ENCODE measurements at places on chromosomes 13 and 19.

DNA sequence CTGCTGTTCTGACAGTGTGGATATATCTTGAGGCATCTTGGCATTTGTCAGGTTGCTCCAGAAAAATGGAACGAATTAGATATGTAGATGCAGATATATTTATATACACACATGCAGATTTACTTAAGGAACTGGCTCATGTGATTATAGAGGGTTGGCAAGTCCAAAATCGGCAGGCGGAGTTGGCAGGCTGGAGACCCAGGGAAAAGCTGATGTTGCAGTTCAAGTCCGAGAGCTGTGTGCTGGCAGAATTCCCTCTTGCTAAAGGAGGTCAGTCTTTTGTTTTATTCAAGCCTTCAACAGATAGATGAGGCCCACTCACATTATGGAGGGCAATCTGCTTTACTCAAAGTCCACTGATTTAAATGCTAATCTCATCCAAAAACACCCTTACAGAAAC, 24.4 kb upstream of the CSNK1A1L start:
- DNase-seq = no peak

- DNase-seq = peak; percentile 57
These were observed 51.1 kb downstream of the LMO7 start for GRCh38 chr13:75687150-75687763.

DNA sequence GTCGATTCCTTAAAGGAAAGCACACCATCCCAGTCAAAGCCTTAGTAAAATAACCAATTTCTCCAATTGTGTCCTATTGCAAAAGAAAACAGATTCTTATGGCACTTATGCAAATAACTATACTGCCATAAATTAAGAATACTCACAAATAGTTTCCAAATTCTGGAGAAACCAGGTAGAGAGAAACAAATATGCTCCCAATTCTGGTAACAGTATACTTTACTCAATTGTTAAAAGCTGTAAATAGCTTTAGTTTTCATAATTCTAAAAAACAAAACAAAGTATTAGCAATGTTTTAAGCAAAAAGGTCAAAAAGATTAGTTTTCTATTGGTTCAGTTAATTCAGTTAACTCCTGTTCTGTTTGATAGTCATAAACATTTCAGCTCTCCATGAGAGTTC, 18.2 kb upstream of the UBAC2 start:
- DNase-seq = no peak

DNA sequence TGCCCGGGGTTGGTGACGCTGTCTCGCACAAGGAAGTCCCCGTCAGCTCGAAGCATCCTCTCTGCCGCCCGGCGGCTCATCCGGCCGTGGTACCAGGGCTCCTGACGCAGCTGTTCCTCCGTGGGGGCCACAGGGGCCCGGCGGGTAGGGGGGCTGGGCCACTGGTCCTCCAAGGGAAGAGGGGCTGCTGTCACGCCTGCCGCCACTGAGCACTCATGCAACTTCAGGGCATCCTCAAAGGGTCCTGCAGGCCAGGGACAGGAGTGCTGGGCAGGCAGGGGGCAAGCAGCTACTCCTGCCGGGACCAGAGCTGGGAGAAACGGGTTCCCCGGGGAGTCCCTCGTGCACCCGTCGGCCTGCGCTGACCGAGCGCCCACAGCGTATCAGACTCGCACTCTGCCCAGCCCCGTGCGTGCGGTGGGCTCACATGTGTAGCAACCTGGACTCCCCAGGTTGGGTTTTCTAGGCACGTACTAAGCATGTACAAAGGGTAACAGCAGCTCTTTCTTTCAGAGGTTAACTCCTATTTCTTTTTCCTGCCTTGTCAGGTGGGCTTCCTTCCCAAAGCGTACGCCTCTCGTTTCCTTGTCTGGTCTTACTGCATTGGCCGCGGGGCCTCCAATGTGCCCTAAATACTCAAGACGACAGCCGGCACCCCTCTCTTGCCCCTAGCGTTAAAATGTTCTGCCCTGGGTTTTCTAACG, 13.4 kb upstream of the C2CD4C start:
- DNase-seq = no peak

GRCh38 chr13:110443622-110444225, 117.8 kb downstream of the RAB20 start:
- DNase-seq = peak; percentile 10

GRCh38 chr13:97953376-97953970, at the start of gene IPO5:
TSS of gene IPO5 (plus strand) at chr13:97953675. CDS start at chr13:97976697, 23,022 bp downstream.
- DNase-seq = no peak

- no peak for DNase-seq
These were observed 33.3 kb downstream of the GARRE1 start for GRCh38 chr19:34287662-34288140.

DNA sequence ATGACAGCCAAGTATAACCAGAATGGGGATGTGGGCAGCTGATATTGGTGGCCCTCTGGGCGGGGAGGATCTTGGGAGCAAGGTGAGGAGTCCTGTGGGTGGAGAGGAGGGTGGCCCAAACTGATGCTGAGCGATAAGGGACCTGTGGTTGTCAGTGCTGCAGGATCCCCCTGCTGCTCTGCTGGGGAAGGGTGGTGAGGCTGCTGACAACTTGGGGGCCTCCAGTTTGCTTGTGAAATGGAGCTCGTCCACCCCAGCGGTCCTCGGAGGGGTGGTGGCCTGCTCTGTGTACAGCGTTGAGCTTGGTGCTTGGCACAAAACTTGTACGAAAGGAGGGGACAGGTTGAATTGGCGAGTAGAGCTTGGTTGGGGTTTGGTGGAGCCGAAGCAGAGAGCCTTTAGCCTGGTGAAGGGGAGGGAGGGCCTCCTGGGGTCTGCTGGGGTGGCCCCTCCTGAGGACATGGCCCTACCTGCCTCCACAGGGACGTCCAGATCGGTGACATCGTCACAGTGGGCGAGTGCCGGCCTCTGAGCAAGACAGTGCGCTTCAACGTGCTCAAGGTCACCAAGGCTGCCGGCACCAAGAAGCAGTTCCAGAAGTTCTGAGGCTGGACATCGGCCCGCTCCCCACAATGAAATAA, 2.9 kb downstream of the RPS11 start:
- DNase-seq = no peak

GRCh38 chr13:81987159-81987558, 1646.2 kb upstream of the SPRY2 start:
- no peak for DNase-seq

DNA sequence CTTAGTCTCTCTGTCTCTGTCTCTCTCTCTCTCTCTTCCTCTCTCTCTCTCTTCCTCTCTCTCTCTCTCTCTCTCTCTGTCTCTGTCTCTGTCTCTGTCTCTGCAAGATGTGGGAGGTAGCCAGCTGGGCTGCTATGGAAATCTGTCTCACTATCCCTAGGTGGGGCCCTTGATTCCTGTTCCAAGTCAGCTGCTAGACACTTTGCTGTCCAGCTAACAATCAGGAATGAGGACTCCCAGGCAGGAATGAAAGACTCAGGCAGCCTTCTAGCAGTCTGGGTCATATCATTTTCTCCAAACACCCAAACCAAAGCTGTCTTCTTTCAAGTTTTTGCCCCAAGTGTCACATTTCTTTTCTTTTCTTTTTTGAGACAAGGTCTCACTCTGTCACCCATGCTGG, 23.2 kb downstream of the CATSPERD start:
- DNase-seq = no peak

GRCh38 chr19:17282488-17283125, 906 bp downstream of the ANKLE1 start:
- peak; percentile 84 for DNase-seq

- DNase-seq = no peak
These were observed 491.0 kb downstream of the SLITRK5 start for GRCh38 chr13:88162076-88162702.

DNA sequence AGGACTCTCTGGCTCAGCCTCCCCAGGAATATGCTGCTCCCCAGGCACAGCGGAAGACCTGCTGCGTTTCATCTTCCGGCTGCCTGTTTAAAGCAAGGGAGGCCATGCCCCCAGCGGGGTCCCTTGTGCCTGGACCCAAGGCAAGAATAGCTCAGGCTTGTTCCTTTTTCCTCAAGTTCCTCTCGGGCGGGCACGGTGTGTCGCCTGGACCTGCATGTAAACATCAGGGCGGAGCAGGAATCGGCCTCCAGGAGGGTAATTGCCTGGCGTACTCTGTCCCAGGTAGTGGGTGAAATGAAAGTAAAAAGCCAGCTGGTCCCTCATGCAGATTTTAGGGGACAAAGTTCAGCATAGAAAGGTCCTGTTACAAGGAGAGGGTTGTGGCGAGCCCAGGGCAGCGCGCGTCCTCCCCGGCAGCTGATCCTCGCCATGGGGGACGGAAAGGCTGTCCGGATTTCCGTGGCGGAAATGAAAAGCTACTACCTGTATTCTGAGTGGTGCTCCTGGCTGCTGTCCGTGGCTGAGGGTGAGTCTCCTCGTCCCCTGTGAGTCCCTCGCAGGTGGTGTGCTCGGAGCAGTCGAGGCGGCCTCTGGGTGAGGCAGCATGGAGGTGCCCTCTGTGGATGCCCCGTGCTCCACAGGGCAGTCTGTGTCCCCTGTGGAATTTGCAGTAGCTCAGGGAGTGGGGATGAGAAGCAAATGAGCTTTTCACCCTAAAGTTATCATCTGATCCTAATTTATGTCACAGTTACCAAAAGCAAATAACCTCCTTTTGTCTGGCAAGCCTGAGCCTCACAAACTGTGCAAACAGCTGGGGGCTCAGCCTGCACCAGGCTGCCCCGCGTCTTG, 16.2 kb downstream of the MCF2L start:
- DNase-seq = no peak

GRCh38 chr13:92823059-92823458, 403.5 kb upstream of the GPC6 start:
- no peak for DNase-seq

DNA sequence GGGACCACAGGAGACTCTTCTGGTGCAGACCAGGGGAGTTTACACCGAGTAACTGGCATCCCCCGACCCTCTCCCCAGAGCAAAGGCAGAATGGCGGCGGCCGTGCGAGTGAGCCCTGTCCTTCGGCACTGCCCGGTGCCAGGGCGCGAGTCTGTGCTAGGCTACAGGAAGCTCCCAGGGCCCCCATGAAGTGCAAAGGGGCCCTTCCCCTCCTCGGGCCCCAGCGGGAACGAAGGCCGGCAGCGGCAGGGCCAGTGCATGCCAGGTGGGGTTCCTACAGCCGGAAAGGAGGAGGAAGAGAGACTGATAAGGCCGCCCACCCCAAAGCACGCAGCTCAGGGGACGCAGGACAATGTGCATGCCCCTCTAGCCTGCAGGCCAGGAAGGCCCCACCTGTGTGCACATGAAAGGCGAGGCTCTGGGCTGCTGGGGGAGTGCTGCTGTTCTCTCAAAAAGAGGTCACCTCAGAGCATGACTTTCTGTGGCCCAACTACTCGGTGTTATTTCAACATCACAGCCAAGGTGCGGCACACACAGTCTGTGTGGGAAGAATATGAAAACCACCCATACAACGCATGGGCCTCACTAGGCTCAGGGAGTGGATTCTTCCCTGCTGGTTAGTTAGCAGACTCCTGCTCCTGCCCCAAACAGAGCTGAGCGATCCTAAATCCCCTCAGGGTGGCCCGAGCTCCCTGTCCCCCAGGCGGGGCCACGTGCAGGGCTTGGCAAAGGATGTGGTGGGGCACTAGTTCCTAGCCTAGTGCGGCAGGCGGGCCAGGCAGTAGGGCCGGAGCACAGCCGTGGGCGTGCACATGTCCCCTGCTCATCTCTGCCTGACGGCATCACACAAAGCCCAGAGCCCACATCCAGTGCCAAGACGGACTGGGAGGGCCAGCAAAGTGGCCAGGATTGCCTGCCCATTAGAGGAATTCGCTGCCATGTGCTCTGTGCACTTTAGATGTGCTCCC, 28.4 kb upstream of the TIMM44 start:
- no peak for DNase-seq

DNA sequence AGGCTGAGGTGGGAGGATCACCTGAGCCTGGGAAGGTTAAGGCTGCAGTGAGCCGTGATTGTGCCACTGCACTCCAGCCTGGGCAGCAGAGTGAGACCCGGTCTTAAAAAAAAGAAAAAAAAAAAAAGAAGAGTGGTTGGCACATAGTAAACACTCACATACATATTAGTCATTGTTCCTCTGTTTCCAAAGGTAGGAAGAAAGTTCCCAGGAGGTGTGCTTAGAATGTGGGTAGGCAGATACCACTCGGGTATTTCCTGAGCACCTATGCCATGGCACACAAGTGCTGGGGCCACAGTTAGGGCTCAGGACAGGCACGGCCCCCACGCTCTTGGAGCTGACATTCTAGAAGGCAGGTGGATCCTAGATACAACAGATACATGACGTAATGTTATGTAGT, 41.4 kb downstream of the SIPA1L3 start:
- no peak for DNase-seq

GRCh38 chr13:54705738-54706137, 1677.1 kb downstream of the OLFM4 start:
- no peak for DNase-seq

- DNase-seq = no peak
These were observed 318.9 kb downstream of the MYO16 start for GRCh38 chr13:108948251-108948671.

DNA sequence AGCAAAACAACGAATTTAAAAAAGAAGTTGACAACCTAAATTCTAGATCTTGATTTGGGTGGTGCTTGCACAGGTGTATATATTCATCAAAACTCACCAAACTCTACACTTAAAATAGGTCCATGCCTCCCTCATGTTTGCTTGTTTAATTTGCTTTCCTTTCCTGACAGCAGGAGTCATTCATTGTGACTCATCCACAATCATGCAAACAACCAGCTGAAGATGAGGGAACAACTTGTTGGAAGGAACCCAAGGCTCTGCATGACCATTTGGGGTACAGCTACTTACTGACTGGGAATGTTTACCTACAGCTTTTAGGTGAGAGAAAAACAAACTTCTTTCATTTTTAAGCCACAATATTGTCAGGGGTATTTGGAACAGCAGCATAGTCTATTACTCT, 96.6 kb downstream of the RXFP2 start:
- DNase-seq = peak; percentile 72
